ENCODE measurements at places on chromosomes 16 and 17. TPM values are rescaled to one million over a fixed set of nuclear protein-coding genes. Genes with fewer than 3 reads are reported as not detected.
A peak's percentile ranks its signal among the peaks of the same experiment; 100 is the strongest.

DNA sequence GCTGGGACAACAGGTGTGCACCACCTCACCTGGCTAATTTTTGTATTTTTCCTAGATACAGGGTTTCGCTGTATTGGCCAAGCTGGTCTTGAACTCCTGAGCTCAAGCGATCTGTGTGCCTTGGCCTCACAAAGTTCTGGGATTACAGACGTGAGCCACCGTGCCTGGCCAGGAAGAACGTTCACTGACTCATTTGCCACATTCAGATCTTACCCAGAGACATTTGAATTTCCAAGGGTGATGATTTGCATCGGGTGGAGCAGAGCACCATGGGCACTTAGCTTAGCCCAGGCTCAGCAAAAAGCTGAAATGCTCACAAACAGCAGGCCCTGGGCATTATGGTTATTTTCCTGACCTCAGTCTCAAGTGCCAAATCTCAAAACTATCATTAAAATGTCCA, 14.5 kb upstream of the ADORA2B start:
- no peak for DNase-seq

DNA sequence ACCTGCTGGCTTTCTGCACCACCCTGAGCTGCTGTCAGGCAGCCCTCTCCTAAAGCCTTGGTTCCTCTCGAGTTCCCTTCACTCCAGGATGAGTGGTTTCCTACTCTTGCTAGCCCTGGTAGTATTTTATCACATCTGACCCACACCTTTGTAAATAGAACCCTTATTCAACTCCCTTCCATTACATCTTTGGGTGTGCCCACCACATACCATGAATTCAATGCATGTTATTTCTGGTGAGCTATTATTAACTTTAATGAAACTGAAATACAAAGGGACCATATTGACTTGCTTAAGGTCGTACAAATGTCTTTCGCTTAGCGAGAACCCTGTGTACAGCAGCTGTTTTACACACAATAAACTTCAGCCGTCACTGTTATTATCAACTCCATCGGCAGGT, 521.3 kb downstream of the GRIN2A start:
- DNase-seq, result no peak

GRCh38 chr17:71613996-71614395, 506.8 kb upstream of the SOX9 start:
- DNase-seq, result no peak

DNA sequence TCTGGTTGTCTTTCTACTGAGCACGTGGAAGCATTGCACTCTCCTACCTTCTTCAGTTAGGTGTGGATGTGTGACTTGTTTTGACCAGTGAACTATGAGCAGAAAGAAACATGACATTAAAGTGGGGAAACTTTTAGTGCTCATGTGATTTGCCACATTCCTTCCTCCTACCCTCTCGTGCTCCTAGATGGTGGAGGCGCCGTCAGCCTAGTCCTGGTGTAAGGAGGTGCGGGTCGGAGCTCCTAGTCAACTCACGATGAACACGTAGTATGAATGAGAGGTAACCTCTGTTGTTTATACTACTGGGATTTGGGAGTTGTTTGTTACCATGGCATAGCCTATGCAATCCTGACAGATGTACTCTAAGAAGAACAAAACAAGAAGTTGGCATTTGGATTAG, 47.4 kb downstream of the KSR1 start:
- DNase-seq, result no peak

DNA sequence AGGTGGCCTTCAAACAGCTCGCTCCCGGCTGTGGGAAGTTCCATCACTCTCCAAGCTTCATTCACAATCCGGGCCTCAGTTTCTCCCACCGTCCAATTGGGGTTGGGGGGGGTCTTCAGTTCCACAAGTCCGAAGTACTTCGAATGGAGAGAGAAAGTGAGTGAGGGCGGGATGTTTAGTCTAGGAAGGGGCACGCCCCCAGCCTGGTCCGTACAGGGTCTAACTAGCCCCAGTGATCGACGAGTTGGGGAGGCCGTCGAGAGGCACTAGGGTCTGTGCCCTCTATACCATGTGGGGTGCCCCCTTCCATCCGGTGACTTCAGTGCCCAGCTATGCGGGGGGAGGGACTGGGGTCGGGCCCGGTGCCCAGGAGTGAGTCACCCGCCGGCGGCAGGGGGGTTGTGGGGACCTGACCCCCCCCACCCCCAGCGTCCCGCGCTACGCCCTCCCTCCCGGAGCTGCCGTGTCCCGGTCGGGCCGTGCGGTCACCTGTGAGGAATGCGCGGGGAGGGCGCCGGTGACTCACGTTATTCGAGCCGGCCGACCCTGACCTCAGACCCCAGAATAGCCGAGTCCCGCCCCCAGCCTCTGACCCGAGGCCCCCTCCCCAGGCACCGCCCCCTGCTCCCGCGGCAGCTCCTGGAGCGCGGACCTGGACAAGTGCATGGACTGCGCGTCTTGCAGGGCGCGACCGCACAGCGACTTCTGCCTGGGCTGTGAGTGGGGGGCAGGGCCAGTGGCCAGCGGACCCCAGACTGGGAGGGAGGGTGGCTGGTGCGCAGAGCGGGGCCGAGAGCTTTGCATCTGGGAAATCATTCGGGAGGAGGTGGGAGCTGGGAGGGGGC, 658 bp downstream of the TNFRSF12A start:
- peak; percentile 88 for DNase-seq

- no peak for DNase-seq
These were observed 786 bp upstream of the CACNA1G start for GRCh38 chr17:50559674-50560184.

Gene MAP3K3
- total RNA-seq, result 63.4 TPM

Gene IGFBP4
- total RNA-seq, result 680 TPM

Gene PRDM7
- total RNA-seq, result not detected

Gene MYADML2
- not detected for total RNA-seq

Gene NEUROD2
- not detected for total RNA-seq

Gene COPZ2
- total RNA-seq, result 72.7 TPM

Gene FOXC2
- 20.0 TPM for total RNA-seq

Gene CPHXL2
- total RNA-seq, result not detected
